RWPE1 (cell line): ENCODE measurements at places on chromosomes 3 and 15.
A peak's percentile ranks its signal among the peaks of the same experiment; 100 is the strongest.

- no peak for DNase-seq
Observed at GRCh38 chr15:27448234-27448633, 477.3 kb downstream of the GABRG3 start.

DNA sequence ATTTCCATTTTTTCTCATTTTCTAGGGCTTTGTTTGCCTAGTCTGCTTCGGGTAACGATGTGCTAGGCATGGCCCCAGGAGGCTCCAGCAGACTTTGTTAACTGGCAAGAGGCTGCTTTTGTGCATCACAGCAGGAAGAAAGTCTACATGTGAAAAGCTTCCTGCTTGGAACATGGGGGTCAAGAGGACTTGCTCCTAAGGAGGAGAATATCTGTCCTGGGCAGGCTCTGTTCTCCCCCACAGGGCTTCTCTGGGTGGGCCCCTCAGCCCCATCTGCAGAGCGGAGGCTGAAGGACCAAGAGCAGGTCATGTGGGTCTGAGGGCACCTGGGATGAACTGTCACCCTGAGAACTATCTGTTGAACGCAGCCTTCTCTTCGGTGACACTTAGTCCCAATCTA lies 94.7 kb downstream of the CCNL1 start:
- no peak for DNase-seq

DNA sequence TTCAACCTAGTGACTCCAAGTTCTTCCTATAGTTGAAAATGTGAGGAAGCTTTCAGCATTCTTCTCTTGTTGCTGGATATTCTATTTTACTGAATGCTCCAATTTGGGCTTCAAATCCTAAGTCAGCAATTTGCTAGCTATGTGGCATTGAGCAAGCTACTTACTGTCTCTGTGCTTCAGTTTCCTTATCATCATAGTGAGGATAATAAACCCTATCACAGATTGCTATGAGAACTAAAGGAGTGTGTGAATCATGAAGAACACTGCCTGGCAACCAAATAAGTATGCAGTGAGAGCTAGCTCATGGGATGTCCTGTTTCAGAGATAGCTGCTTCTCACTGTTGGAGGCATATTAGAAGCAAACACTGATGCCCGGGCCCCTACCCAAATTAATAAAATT lies 163.8 kb upstream of the CDIN1 start:
- no peak for DNase-seq

- no peak for DNase-seq
Observed at GRCh38 chr3:18179521-18179920, 245.6 kb downstream of the SATB1 start.

- no peak for DNase-seq
Observed at GRCh38 chr3:160617636-160618035, 52.3 kb upstream of the KPNA4 start.

DNA sequence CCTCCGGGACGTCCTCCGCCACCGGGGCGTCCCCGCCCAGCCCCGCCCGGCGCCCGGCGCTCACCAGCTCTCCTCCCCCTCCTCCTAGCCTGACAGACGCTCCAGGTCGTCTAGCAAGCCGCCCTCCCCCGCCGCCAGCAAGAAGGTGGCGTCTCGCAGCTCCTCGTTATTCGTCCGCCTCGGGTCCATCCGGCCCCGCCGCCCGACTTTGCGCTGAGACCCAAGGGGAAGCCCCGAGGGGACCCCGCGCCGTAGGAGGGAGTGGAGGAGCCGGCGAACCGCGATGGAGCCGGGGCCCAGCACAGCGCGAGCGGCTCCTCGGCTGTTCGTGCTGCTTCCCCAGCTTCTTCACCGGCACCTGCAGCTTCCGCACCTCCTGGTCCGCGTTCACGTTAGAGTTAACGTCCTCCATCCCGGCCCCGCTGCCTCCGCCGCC lies 26.3 kb upstream of the MTHFS start:
- DNase-seq, result peak; percentile 75

DNA sequence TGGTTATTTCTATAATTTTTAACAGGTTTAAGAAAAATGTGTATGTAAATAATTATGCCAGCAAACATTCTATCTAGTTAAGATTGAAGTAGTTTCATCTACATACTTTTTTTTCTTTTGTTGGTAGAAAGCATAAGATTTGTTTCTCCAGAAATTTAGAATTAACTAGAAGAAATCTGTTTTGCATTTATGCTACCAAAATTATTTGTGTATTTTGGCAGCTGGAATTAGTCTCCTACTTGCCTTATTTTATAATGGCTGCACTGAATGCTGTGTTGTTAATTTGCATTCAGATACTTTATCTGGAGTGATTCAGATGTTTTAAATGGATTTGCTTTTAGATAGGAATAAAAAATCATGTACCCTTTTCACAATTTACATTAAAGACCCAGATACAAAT lies 100.2 kb upstream of the NAALADL2 start:
- no peak for DNase-seq

DNA sequence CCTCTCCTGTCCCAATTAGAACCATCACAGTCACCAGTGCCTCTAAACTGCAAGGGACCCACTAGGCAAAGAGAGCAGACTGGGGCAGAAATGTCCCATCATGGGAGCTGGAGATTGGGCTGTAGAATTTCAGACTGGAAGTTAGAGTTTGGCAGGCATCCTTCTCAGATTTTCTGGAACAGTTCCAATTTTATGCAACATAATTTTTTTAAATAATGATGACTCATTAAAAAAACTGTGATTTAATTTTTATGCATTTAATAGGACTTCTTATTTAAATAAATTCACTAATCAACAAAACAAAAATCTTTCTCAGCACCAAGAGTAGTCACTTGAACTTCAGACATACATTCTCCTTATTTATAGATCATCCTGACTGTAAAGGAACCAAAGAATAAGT lies 84.6 kb upstream of the SLC7A14 start:
- no peak for DNase-seq

DNA sequence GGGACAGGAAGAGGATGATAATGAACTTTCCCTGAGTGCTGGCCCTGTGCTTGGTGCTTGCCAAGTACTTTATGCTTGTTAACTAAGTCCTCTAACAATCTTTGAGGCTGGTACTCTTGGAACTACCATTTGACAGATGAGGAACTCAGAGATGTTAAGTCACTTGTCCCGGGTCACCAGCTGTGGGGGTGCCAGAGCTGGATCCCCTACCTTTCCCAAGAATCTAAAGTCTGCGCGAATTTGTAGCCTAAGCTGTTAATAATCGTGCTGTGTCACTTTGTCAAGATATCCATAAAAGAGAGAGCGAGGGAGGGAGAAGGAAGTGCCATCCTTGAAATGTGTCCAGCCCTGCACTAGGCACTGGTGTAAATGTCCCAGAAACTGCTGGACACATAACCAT lies 19.0 kb upstream of the ACOX2 start:
- no peak for DNase-seq

DNA sequence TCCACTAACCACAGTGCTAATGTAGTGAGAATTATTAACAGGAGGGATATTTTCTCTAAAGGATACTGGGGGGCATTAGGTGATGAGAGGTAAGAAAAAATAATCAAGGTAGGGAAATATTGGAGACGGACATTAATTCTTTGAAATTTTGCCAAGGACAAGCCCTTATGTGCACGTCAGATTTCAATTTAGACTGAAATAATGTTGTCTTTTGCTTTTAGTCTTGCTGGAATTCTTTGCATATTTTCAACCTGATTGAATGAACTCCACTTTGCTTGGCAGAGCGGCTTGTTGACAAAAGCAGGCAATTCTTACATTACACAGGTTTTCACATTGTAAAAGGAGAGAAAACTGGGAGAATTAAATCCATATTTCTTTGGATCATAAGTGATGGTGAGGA lies 25.0 kb upstream of the C3orf52 start:
- DNase-seq, result no peak

DNA sequence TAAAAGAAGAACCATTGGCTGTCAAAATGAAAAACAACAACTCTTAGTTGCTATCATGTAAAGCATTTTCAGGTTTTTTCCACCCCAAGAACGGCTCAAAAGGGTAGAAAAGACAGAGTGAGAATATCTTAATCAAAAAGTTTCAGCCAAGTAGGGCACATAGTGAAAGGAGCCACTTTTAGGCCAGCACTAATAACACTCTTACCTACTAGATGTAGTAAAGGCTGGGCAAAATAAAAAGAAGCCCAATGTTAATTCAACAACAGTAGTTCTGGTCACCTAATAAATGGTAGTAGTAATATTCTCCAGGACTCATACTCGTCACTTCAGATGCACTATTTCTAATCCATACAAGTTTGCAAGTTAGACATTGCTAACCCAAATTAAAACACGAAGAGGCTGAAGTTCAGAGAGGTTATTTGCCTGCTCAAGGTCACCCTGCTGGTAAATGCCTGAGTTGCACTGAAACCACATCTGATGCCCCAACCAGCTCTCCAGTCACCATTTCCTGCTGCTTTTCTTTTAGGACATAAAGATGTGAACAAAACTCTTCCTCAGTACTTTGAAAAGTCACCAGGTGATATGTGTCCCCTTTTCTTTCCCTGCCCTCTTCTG lies 7.5 kb downstream of the GOLIM4 start:
- DNase-seq, result no peak

GRCh38 chr3:140568842-140569520 lies 108.9 kb upstream of the TRIM42 start:
- DNase-seq, result no peak

GRCh38 chr3:22392859-22393258 lies 641.8 kb upstream of the ZNF385D start:
- DNase-seq, result no peak

DNA sequence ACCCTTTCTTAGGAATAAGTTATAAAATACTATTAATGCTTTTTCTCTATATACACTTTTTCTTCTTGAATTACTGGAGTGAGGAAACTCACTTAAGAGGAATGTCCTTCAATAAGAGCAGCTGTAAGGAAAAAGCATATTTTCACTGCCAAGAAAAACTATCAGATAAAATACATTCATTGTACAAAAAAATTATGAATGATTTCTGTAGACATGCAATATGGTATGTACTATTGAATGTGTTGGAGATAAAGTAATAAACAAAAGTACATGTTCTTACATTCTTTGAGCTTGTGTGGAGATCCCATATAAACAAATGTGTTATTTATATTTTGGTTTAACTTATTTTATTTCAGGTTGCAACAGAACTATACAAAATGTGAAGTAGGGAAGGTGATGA lies 241.0 kb upstream of the ZNF717 start:
- DNase-seq, result no peak

GRCh38 chr3:119817071-119817470 lies 35.2 kb downstream of the NR1I2 start:
- DNase-seq, result no peak

DNA sequence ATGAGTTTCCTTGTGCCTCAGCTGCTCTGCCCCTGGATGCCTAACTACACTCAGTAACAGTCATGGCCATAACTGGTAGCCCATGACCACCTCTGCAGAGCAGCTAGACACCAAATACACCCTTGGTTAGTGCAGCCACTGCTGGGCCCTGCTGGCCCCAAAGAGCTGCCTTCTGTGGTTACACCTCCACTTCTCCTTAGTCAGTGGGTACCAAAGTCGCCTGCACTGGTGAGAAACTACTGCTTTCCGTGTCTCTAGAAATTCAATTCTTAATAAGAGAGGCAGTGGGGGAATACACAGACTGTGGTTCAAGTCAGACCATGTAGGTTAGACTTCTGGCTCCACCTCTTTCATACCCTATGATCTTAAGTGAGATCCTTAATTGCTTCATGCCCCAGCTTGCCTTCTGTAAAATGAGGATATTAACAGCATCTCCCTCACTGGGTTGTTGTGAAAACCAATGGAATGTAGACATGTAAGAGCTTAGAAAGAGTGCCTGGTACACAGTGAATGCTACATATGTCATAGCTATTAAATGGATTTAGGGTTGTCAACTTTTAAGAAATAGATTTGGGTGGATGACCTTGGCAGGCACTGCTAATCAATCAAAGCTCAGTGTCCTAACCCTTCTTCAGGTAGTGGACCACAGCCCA lies 18.2 kb downstream of the HEG1 start:
- peak; percentile 24 for DNase-seq

GRCh38 chr3:111917300-111917699 lies 58.2 kb downstream of the PHLDB2 start:
- DNase-seq, result peak; percentile 59

DNA sequence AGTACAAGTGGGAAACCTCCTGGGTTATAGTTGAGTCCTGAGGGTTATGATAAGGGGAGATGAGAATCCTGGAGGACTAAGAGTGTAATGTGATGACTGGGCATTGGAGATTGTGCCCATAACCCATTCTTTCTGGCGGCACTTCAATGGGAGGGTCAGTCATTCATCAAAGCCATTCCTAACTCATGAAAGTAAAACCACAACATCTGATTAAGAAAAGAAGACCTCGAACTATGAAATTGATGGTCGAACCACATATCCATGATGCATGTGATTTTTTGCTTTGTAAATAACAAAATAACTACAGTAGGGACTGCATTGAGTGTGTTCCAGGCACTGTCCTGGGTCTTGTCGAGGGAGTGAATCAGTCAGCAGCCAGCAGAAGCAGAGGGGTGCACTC lies 215.1 kb downstream of the SHQ1 start:
- DNase-seq, result no peak

DNA sequence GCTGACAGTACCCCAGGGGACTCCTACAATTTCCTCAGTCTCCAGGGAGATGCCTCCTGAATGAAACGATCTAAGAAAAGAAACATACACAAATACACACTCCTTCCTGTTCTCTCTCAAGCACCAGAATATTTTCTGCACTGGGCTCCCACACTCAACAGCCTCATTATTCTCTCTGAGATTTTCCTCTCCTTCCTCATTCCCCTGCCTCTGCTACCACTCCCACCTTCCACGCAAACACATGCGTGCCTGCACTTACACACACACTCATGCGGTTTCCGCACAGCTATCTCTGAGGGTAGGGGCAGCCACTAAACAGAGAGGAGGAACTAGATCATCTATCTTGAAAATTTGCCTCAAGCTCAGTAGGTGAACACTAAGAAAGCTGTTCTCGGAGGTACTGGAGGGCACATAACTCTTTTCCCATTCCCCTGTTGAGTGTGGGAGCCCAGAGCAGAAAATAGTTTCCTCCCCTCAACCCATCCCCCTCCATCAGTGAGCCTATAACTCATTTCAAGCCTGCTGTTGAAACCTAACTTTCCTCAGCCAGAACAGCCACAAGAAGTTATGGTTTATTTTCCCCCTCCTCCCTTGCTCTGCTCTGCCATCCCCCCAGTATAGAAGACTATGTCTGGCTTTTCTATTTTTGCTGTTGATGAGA lies 30.5 kb upstream of the TIPARP start:
- no peak for DNase-seq

DNA sequence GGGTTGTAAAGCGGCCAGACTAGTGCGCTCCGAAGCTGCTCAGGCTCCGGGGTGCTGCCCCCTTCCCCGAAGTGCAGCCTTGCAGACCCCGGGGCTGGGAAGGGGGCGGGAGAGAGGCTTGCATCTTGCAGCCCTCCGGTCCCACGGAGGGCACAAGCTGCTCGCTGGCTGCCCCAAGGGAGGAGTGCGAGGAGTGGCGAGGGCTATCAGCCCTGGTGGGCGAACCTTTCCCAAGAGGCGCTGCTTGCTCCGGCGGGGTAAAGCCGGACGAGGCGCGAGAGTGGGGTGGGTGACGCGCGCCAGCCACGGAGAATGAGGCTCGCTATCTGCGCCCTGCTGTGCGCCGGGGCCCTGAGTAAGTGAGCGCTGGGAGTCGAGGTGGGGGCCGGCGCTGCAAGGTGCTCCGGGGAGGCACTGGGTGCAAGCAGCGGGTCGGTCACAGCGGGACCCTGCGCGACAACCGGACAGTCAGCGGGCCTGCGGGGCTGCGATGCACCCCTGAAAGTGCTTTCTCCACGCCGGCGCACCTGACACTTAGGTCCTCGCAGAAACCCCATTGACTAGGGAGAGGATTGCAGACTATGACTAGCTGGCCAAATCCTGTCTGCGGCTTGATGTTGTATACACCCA lies 12.7 kb upstream of the TOPBP1 start:
- DNase-seq, result no peak
